ENCODE measurements at places on chromosomes 11 and 22.
A peak's percentile ranks its signal among the peaks of the same experiment; 100 is the strongest.

DNA sequence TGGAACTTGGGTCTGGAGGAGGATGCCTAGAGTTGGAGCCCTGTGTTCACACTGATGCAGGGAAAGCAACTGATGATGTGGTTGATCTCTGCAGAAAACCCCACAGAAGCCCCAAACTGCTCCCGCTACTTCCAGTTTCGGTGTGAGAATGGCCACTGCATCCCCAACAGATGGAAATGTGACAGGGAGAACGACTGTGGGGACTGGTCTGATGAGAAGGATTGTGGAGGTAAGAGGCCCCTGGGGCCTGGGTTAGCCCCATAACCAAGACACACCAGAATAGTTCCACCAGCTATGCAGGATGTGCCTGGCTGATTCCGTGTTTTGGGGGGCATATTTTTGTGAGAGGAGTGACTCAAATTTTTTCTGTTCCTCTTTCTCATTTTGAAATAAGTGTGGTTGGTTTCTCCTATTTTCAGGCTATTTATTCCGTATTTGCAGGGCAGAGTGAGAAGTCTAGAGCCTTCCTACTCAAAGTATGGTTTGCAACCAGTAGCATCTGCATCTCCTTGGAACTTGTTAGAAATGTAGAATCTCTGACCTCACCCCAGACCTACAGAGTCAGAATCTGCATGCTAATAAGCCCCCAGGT lies 137.3 kb upstream of the SORL1-AS1 start:
- no peak for DNase-seq

DNA sequence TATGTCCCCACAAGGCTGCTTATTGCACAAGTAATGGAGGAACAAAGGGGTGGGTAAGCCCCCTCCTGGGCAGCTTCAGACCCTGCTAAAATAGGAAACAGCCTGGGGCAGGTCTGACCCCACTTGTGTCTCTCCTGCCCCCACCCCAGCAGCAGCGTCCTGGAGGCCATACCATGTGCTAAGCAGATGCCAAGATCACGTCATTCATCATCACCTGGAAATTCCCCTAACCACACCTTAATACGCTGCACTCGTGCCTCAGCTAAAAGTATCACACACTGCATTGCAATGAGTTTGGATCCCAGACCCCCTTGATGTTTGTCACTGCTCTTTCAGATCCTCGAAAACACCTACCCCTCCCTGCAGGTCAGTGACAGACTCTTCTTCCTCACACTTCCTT lies 27.8 kb upstream of the GGTLC2 start:
- no peak for DNase-seq

- no peak for DNase-seq
Measured at GRCh38 chr11:63769714-63770455, 1.3 kb upstream of the ZFTA start.

DNA sequence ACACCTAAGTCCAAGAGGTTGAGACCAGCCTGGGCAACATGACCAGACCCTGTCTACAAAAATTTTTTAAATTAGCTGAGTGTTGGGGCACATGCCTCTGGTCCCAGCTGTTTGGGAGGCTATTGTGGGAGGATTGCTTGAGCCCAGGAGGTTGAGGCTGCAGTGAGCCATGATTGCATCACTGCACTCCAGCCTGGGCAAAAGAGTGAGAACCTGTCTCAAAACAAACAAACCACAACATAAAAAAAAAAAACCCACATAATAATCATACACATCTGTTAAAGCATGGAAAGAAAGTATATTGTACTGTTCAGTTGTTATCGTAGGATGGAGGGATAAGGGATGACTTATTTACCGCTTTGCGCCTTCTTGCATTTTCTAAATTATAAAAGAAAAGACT lies 35.9 kb upstream of the GRK2 start:
- no peak for DNase-seq

- no peak for DNase-seq
Measured at GRCh38 chr11:93861808-93862207, 11.4 kb upstream of the VSTM5 start.

- peak; percentile 40 for DNase-seq
Measured at GRCh38 chr11:111565114-111565720, 24.7 kb downstream of the LAYN start.

DNA sequence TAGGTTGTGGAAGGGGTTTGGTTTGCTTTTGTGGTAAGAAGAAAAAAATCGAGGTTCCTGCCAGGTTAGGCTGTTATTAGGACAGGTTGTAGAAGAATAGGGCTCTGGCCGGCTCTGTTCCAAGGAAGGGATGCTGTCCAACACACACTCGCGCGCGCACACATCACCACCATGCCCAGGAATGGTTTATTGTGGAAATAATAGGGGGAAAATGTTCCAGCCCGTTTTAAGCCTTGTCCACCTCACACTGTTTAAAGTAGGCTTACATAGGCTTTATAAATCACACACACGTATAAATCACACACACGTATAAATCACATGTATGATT lies 1.2 kb upstream of the ARHGAP20 start:
- no peak for DNase-seq

- DNase-seq: no peak
Measured at GRCh38 chr11:79160791-79161403, 279.9 kb downstream of the TENM4 start.
